ENCODE measurements at places on chromosomes 3 and 15. TPM values are rescaled to one million over a fixed set of nuclear protein-coding genes. Genes with fewer than 3 reads are reported as not detected.

The TRA2B gene
- 204 TPM for polyA plus RNA-seq

The PCOLCE2 gene
- 14.7 TPM for polyA plus RNA-seq

The NPAP1 gene
- polyA plus RNA-seq, result 0.80 TPM

The SYNPR gene
- polyA plus RNA-seq, result 71.4 TPM

The CX3CR1 gene
- polyA plus RNA-seq, result 70.2 TPM

The SLC28A2 gene
- polyA plus RNA-seq, result not detected

The FGD5 gene
- polyA plus RNA-seq, result 12.0 TPM

The PDZRN3 gene
- 21.8 TPM for polyA plus RNA-seq

The DNAH1 gene
- 10.0 TPM for polyA plus RNA-seq

The AMT gene
- polyA plus RNA-seq, result 19.6 TPM

The RETNLB gene
- polyA plus RNA-seq, result not detected

The C15orf61 gene
- polyA plus RNA-seq, result 14.5 TPM

The OCA2 gene
- polyA plus RNA-seq, result 2.6 TPM

The ACP3 gene
- 0.63 TPM for polyA plus RNA-seq

Data from spinal cord (tissue), 10 donors.